CD4-positive, alpha-beta memory T cell (primary cell): ENCODE measurements at places on chromosomes 13 and 19. TPM values are rescaled to one million over a fixed set of nuclear protein-coding genes. Genes with fewer than 3 reads are reported as not detected.

- no peak for DNase-seq
Observed at GRCh38 chr13:27298849-27299248, 28.2 kb downstream of the RASL11A start.

Gene ZSCAN18
- polyA plus RNA-seq: 15.3 TPM

Gene ZNF546
- polyA plus RNA-seq: 2.9 TPM

- DNase-seq: peak; percentile 32
Observed at GRCh38 chr19:55165952-55166529, 372 bp downstream of the DNAAF3 start.

Gene PTH2
- polyA plus RNA-seq: not detected

Gene C19orf38
- polyA plus RNA-seq: not detected

Gene VMAC
- polyA plus RNA-seq: 5.6 TPM

DNA sequence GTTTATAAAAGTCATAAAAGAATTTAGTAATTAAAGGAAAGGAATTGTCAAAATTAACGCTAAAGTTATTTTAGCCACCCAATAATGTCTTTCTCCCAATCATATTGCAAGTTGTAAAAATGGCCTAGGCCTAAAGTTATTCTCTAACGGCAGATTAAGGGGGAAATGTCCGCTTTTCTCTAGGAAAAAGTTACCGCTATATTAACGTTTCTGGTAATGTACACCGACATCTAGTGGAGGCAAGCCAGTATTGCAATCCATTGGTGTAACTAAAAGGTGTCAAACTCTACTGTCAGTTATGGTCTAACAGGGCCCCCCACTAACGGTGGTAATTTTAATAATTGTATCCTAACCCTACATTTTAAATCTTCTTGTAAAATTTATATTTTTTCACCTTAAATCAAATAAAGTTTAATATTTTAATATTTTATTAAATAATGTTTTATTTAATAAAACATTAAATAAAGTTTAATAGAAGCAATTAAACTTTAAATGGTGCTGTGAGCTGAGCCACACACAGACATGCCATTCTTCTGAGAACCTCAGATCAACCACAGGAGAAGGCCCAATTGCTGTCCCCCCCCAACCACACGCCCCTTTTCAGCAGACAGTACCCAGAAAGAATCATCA lies 35.9 kb upstream of the ZSCAN5A start:
- peak; percentile 57 for DNase-seq

Gene GNG7
- 2.2 TPM for polyA plus RNA-seq

DNA sequence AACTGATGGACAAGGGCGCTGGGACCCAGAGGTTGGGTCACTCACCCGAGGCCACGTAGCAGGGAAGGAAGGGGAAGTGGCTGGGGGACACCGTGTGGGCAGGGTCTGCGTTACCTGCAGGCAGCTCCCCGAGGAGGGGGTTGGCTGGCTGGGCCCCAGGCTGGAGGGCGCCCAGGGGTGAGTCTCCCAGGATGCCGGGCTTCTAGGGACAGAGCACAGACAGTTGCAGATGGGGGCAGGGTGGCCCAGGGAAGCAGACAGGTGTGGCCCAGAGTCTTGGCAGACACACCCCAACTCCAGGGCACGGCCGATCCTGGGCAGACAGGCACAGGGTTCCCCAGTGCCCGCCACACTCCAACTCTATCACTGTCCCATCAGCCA lies 5.6 kb upstream of the FDX2 start:
- DNase-seq: no peak

DNA sequence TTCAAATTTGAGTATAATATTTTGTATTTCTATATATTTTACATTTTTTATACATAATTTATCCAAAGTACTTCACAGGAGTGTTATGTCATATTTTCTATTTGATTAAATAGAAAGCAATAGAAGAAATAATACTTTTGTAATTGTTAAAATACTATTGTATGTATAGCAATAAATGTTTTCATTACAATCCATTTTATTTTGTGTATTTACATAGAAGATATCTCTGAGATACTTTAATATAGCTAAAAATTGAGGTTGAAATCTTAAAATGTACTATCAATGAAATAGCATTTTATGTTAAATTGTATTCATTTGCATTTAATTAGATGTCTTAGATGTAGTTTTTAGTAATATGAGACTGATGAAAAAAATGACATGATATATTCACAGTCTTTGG lies 1109.6 kb upstream of the MIR17HG start:
- no peak for DNase-seq

DNA sequence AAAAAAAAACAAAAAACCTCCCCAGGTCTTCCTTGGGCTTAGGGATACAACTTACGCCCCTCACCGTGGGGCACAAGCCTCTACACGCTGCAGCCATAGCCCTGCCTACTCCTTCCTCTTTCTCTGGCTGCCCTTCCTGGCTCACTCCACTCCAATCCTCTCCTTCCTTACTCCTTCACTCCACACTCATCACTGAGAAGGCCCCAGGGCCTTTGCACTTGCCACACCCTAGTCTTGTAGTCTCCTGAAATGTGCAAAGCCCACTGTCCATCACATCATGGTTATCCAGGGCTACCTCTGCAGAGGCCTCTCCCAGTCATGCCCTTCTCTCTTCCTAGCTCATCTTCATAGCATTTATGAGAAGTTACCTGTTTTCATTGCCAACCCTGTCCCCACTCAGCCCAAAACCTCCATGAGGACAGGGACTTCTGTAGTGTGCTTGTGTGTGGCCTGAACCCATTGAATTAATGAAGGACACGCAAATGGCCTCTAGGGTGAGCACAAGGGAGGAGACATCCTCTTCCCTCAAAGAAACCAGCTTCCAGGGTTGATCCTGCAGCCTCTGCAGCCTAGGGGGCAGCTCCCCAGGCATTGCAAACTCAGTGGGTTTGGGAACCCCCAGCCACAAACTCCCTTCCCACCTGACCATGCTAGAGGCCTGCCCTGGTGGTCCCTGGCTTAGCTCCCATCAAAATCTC lies 7.9 kb upstream of the HSH2D start:
- DNase-seq: no peak

Gene CLDN10
- polyA plus RNA-seq: not detected

DNA sequence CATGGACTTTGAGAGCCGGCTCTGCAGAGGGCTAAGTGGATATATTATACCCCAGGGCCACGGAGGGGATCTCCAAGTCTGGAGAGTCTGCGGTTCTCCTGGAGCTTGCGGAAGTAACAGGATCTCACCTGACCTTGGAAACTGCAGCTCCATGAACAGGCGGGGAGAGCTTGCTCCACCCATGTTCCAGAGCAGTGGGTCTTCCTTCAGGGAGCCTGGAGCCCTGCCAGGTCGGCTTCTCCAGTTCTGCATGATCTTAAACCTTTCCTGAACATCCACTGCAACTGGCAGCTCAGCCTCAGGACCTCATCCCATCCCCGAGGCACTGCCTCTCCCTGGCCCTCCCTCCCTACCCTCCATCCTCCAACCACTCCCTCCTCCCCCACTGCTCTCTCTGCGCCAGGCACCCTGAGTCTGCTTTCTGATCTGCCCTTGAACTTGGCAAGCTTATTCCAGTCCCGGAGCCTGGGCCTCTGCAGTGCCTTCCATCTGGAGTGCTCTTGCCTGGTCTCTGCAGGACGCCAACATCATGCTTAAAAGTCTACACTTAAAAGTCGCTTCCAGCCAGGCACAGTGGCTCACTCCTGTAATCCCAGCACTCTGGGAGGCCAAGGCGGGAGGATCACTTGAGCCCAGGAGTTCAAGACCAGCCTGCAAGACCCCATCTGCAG lies 13.2 kb downstream of the ATCAY start:
- no peak for DNase-seq
